ENCODE measurements at places on chromosomes 2 and 18.

DNA sequence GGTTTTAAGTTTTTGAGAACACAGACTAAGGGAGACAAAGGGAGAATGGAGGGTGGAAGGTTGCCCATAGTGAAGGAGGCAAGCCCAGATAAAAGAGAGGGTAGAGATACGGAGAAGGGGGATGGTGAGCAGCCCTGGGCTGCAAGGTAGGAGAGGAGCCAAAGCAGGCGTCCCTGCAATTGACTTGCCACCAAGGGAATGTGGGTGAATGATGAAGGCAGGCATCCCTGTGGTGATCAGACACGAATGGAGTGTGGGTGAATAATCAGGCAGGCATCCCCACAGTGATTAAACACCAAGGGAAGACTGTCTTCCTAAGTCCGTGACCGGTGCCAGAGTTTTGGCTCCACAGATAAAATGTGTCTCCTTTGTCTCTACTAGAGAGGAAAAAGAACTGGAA is 16.5 kb upstream of the ALPK2 start:
- DNase-seq = peak; percentile 86

- DNase-seq = no peak
These were observed 16.5 kb downstream of the SCG2 start for GRCh38 chr2:223585666-223586065.

- no peak for DNase-seq
These were observed 588 bp downstream of the CHAC2 start for GRCh38 chr2:53768242-53768542.

DNA sequence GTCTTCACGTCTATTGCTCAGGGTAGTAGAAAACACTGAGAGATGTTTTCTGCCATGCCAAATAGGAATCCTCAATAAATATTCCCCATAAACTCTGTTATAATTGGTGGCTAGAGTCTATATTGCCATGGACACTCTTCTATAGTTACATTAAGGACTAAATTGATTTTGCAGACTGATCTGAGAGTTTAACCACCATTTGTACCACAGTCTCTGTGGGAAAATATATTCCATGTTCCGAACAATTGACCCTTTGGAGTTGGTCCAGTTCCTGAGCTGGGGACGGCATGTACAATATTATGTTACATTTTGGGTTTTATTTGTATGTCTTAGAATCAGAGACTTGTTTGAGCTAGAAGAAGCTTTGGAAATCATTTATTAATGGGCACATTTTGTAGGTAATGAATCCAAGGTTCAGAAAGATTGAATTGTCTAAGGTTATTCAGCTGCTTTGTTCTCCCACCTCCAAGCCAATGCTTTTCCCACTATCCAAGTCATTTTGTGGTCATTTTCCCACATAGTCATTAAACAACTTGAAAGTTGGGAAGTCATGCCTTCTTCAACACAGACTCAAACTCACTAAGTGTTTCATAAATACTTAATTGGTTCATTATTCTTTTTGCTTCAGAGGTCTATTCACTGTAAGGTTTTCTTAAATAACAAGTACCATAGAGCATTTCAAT is 5.1 kb upstream of the PPP1CB start:
- DNase-seq = no peak

DNA sequence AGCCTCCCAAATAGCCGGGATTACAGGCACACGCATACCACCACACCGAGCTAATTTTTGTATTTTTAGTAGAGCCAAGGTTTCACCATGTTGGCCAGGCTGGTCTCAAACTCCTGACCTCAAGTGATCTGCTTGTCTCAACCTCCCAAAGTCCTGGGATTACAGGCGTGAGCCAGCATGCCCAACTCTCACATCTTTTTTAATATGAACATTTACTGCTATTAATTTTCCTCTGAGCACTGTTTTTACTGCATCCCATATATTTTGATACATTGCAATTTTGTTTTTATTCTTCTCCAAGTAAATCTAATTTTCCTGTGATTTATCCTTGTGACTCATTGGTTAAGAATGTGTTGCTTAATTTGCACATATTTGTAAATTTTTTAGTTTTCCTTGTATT is 9.5 kb upstream of the TANK start:
- DNase-seq = no peak

GRCh38 chr2:128498589-128498988 is 179.9 kb upstream of the HS6ST1 start:
- DNase-seq = peak; percentile 21

DNA sequence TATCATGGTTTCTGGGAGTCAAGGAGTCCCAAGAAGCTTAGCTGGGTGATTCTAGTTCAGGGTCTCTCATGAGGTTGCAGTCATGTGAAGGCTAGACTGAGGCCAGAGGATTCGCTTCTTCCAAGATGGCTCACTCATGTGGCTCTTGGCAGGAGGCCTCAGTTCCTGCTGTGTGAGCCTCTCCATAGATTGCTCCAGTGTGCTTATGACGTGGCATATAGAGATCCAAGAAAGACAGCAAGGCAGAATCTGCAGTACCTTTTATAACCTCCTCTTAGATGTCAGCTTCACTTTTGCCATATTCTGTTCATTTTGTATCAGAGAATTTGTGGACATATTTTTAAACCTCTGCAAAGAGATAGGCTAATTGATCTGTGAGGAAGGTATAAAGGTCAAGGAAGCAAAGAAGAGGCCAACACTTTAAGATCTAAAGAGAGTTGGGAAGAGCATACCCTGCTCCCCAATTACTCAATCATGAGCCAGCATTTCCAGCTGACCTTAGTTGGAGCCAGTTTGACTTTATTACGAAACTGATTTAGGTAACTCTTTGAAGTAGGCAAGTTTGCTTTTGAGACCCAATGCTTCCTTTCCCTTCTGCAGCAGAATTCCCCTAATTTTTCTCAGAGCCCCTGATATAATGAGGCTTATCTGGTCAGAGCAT is 134.7 kb downstream of the EML6 start:
- DNase-seq = peak; percentile 35

DNA sequence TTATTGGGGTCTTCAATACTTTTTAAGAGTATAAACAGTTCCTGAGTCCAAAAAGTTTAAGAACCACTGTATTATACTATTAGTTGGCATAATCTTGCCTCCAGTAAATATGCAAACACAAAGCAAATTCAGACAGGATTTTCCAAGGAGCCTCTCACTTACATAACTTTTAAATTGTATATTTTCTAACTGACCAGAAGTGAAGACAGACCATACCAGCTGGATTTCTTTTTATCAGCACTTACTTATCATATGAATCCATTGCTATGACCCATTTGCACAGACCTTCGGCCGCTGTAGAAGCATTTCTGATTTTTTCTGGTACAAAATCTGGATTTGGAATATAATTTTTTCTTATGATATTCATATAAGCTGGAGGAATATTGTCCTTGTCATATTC is 200.1 kb downstream of the SLC39A10 start:
- DNase-seq = no peak

GRCh38 chr2:66919286-66919685 is 477.8 kb upstream of the ETAA1 start:
- DNase-seq = no peak

- peak; percentile 26 for DNase-seq
These were observed 301.3 kb downstream of the ZNF407 start for GRCh38 chr18:74898965-74899364.

- no peak for DNase-seq
These were observed 741.4 kb upstream of the LRRTM4 start for GRCh38 chr2:78263571-78263970.

GRCh38 chr2:71347517-71347916 is 15.9 kb downstream of the ZNF638 start:
- peak; percentile 18 for DNase-seq

DNA sequence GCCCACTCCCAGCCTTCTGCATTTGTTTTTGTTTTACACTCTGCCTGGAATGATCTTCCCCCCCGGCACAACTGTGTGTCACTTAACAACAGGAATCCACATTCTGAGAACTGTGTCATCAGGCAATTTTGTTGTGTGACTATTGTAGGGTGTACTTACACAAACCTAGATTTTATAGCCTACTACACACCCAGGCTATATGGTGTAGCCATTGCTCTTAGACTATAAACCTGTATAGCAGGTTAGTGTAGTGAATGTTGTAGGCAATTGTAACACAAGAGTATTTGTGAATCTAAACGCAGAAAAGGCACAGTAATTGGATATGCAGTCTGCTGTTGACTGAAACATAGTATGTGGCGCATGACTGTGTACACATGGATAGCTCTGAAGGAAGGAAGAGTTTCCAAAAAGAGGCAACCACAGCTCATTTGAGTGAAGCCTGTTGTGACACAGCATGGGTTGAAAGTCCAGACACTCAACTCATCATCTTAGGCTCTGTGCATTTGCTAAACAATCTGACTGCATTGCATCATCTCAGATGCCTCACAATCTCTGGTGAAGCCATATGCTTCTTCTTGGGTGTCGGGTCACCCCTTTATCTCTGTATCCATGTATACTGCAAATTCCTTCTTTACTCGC is 506.6 kb upstream of the SPHKAP start:
- peak; percentile 77 for DNase-seq

DNA sequence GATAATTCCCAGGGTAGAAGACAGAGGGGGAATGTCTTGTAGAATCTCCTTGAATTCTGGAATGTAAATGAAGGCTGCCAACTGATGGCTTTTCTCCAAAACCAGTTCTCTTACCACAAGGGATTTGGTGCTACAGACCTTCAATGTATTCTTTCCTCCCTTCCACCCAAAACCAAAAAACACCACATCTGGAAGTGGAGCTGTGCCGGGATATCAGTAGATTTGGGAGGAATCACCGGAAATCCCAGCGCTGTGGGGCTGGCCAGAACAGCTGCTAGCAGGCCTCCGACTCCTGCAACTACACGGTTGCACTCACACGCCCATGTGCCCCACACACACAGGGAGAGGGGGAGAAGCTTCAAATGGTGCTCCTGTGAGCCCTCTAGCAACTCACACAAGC is 45.7 kb downstream of the RPL31 start:
- no peak for DNase-seq

- DNase-seq = peak; percentile 74
These were observed 124.9 kb downstream of the PRKCE start for GRCh38 chr2:45776160-45776955.

DNA sequence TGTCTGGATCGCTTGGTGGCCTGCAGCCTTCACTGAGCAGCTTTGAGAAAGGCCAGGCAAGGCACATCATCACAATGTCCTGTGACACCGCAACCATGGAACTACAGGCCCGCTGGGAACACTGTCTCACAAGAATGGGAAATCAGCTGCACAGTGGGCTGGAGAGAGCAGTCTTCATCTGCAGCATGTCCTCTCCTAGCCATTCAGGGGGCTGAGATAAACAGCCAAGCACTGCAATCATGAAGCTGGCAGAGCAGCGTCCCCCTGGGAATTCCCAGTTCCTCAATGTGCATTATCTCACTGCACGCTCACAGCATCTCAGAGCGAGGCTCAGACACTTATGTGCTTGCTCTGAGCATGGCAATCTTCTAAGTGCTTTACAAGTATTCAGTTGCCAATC is 1.9 kb downstream of the CMPK2 start:
- peak; percentile 2 for DNase-seq

DNA sequence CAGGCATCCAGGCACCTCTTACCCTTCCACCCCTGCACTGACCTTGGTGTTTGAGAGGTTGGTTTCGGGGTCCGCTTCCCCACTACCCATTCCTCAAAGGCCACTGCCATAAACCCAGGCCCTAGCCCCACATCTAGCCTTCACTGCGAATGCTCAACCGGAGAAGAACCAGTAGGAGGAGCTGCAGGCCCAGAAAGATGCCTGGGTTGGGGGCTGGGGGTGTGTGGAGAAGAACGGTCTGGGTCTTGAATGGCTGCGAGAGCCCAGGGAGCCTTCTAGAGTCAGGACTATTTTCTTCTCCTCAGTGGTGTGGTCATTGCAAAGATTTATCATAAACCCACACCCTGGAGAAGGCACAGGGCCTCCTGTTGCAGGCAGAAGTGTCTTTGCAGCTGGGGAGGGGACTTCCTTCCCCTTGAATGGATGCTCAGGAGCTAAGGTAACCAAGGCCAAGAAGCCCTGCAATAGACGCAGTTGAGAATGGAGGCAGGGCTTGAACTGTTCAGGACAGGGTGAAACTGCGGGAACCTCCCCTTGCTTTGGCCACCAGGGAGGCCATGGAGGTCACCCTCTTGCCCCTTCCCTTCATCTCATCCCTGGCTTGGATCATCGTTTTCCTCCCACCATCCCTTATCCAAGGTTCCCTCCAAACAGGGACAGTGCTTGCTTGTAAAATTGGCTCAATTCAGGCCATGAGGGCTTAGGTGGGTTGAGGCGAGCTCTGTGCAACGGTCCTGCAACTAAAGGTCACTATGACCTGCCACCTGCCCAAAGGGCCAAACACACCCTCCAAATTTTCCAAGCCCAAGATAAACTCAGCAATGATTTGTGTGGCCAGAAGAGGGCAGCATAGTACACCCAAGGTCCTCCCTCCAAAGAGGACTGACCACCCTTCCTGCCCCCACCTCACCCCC is 20.9 kb downstream of the THNSL2 start:
- DNase-seq = no peak

- no peak for DNase-seq
These were observed 266.6 kb upstream of the SIX2 start for GRCh38 chr2:45275806-45276205.

DNA sequence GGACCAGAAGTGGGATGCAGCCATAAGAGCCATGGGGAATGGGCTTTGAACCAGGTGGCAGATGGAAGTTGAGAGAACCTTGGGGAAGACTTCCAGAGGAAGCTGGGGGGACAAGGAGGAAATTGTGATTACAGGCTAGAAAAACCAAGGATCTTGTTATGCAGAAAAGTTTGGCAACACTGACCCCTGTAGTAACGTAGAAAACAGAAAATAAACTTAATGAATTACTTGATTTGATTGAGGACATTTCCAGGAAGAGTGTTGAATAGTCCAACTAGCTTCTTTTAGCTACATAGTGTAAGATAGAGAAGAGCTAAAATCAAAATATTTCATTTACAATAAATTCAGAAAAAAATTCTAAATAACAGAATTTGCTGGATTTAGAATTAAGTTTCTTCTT is 91.9 kb upstream of the GPC1 start:
- DNase-seq = no peak

DNA sequence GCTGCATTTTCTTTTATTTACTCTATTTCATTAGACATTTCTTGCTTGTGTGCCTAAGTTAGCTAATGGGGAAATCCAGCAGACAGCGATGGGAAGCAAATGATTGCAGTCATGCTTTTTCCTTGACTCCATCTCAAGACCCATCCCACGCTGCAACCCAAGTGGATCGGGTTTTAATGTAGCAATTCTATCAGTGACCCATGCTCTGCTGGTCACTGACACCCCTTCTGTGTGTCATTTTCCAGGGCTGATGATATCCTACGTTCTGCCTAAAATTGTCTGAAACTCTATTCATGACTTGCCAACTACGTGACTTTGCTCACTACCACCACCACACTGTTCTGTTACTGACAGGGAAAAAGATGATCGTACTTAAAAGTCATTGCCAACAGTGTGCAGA is 129.8 kb downstream of the CCBE1 start:
- DNase-seq = no peak

GRCh38 chr18:69209761-69210160 is 190.9 kb upstream of the DOK6 start:
- no peak for DNase-seq

DNA sequence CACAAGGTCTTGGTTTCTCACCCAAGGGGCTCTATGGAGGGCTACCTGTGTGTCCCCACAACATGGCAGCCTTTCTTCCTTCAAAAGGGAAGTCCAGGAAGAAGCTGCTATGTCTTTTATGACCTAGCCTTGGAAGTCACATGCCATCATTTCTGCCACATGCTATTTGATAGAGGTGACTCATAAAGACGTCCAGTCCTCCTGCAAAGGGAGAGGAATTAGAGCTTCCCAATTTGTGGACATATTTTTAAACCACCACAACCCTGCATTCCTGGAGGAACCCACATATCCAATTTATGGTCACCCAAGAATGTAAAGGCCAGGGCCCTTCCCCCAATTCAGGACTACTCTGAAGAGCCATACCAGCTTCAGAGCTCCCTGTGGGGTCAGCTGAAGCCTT is 246.2 kb downstream of the CYP26B1 start:
- peak; percentile 78 for DNase-seq
